ENCODE measurements at places on chromosomes 11 and 22.

DNA sequence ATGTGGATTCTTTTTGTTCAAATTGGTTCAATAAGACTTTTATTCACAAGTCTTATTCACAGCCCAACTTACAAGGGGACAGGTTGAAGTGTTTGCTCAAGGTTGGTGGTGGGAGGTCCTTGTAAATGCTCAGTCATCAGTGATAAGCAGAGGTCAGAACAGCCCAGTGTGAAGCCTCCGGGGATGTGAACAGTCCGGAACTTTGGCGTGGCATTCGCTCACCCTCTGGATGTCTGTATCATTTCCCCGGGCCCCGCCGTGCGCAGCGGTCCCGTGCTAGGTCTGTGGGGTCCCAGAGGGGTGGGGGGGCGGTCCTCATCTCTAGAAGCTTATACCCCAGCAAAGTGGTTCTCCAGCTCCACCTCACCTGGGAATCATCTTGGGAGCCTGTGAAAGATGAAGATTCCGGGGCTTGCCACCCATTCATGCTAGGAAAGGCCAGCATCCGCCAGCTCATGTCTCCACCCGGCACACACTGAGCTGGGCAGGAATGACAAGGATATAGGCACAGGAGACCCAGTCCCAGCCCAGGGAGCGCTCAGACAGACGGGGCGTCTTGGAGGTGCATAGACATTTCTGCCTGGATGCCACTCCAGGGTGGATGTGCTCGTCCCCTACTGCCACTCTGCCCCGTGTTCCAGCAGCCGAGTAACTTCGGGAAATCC is 327.5 kb downstream of the TBC1D22A start:
- no peak for DNase-seq

DNA sequence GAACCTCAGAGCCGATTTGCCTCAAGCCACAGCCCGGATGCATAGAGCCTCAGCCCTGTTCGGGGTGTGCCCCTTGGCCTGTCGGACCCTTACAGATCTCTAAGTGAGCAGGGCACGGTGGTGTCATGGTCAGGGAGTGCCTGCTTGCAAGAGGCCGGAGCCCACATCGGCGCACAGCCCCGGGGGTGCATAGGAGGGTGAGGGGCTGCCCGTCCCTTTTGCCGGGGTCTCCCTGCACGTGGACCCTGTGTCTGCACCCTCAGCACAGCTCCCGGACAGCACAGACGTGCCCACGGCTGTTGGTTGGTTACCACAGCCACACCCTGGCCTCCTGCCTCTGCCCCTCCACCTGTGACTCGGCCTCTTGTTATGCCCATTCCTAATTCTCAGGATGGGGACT is 6.5 kb downstream of the RAB36 start:
- no peak for DNase-seq

DNA sequence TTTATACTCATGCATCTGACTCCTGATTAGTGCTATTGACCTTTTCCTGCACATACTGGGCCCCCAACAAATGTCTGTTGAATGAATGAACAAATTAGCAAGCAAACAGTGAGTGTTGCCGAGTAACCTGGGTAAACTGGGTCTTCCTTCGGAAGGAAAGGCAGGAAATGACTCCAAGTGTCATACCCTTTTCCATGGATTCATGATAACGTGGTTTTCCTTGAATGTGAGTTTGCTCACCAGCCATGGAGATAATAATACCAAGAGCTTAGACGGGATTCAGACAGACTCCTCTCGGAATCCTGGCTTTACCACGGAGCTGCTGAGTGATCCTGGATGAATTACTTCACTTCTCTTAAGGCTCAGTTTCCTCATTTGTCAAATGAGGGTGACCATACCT is 16.7 kb downstream of the TECTA start:
- no peak for DNase-seq

DNA sequence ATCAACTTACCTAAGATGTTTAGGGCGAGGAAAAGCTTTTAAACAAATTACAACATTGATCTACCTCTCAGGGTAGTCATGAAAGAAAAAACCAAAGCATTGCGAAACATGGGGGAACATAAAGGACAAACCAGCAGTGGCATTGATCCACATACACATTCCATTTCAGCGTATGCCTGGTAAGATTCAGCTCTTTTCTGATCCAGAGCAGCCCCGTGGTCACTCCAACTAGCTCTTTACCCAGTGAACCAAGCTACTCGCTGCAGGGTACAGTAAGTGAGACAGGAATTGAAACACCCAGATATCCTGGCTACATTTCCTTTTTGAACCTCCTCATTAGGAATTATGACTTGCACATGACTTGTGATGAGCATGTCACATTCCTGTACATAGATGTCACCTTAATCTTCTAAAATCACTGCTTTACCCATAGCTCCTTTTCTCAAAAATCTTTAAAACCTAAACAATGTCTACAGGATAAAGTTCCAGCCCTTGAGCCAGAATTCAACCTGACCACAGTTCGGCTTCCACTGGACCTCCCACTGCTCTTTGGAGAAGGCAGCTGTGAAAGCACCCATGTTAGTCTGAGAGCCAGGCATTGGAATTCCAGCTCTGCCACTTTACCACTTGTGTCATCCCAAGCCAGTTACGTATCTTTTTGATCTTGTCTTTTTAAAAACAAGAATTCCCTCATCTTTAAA is 42.9 kb upstream of the AKIP1 start:
- no peak for DNase-seq

GRCh38 chr11:45083544-45084087 is 62.8 kb upstream of the PRDM11 start:
- DNase-seq = no peak

Data from SW 1271 (cell line).